ENCODE measurements at places on chromosomes 3 and 15.

- no peak for DNase-seq
Measured at GRCh38 chr3:23795096-23795495, 10.7 kb upstream of the UBE2E1 start.

GRCh38 chr3:46416125-46416810, 9.2 kb downstream of the CCRL2 start:
- no peak for DNase-seq

DNA sequence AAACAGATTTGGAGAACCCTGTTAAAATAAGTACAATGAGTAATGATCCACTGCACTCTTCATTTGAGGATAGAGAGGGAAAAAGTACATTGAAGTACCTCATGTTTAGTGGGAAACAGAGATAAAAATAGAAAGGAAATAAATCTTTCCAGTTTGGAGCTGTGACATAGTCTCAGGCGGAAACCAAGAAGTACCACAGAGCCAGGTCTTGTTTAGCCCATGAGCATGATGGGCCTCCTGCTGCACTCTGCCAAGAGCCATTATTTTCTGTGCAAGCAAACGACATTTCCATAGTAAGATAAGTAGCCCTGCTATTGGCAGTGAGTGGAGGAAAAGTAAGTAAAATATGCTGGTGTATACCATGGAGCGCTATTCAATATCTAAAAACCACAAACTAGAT, 796.1 kb downstream of the TBL1XR1 start:
- DNase-seq: no peak

DNA sequence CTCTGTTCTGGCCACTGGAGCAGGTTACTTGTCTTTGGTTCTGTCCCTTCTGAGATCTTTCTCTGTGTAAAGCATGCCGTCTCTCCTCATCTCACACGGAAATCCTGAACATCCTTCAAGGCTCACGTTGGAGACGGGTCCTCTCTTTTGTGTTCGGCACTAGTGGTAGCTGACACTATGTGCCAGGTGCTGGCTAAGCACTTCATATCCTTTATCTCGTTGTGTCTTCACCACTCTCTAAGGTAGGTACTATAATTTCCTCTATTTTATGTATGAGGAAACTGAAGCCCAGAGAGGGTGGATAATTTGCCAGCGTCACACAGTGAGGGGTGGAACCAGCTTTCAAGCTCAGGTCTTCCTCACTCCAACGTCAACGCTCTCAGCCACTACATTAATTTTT, 1.2 kb downstream of the IFT122 start:
- DNase-seq: no peak

DNA sequence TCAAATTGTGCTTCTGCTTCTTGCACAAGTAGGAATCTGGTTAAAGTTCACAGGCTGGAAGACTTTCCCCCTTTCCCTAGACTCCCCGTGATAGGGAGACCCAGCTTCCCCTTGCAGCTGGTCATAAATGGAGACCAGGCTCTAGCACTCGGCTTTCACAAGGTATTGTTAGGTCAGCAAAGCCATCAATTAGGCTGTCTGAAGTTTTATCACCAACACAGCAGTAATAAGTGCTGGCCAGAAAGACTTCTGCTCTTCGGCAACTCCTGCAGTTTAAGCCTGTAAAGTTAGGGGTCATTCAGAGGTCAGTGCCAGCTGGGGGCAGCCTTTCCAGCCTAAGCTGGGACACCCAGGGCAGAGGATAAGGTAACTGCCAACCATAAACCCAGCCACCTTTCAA, 203.4 kb downstream of the MEIS2 start:
- no peak for DNase-seq

- no peak for DNase-seq
Measured at GRCh38 chr3:182802413-182803390, 9.4 kb downstream of the ATP11B start.

GRCh38 chr15:65379986-65380385, 2.2 kb upstream of the IGDCC3 start:
- no peak for DNase-seq

- DNase-seq: no peak
Measured at GRCh38 chr3:143301031-143301901, 181.7 kb downstream of the CHST2 start.

DNA sequence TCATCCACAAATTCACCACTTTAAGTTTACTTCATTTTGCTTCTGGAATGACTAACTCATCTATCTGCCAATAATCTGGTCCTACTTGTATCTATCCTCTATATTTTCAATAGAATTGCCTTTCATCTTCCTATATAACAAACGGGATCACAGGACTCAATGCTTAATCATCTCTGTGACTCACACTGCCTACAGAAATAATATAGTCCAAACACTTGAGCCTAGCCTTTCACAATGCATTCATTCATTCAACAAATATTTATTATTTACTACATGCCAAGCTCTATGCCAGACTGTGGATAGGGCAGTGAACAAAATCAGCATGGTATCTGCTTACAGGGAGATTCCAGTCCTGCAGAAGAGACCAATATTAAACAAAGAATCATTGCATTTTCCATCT, 16.6 kb upstream of the AGTR1 start:
- no peak for DNase-seq

DNA sequence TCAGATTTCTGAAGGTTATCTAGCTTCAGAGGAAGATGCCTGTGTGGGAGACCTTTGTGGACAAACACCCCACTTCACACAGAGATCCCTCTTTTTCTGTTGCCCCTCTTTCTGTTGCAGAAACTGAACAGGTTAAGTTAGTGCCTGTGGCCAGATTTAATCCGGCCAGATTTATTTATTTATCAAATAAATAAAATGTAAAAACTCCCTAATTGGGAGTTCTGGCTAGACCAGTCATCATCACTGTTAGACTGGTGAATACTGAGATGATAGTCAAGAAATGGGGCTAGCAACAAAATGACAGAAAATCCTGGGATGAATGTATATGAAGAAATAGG, 1.2 kb upstream of the TBC1D5 start:
- no peak for DNase-seq

GRCh38 chr3:126858887-126859286, 124.0 kb upstream of the PLXNA1 start:
- DNase-seq: peak; percentile 83

- DNase-seq: peak; percentile 28
Measured at GRCh38 chr3:126156468-126156867, 23.9 kb downstream of the ALDH1L1 start.

DNA sequence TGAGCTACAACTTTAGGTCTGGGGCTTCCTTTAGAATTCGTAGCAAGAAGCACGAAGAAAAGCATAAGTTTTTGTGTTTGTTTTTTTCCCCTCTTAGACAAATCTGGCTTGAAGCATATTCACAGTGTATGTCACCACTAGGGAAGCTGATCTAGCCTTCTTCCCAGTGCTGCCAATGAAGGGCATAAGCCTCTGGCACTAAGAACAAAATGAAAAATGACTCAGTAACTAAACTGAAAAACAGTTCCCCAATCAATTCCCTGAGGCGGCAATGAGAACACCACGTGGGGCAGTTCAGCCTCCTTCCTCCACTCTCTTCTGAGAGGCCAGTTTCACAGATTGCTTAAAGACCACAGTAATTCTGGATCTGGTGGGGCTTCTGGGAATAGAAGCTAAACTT, 338.1 kb downstream of the GAP43 start:
- no peak for DNase-seq

DNA sequence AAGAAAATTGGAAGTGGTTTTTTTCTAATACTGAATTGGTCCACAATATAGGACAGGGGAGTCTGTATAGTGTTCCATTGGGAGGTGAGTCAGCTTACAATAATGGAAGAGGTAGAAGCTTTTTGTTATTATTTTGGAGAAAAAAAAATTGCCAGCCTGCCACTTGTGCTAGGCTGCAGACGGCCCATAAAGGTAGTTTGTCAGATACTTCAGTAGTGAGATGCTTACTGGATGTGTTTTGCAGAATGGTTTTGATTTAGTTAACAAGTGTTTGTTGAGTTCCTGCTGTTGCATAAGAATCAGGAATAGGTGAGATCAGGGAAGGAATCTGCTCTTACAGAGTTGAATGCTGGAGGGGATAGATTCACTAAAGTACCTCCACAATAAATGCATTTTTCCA, 1.0 kb downstream of the DTWD1 start:
- no peak for DNase-seq

GRCh38 chr15:75835990-75836958, 7.0 kb upstream of the UBE2Q2 start:
- DNase-seq: no peak

- peak; percentile 56 for DNase-seq
Measured at GRCh38 chr15:74983725-74984231, 11.6 kb upstream of the SCAMP5 start.

- DNase-seq: no peak
Measured at GRCh38 chr3:161035711-161036110, 69.4 kb downstream of the B3GALNT1 start.

DNA sequence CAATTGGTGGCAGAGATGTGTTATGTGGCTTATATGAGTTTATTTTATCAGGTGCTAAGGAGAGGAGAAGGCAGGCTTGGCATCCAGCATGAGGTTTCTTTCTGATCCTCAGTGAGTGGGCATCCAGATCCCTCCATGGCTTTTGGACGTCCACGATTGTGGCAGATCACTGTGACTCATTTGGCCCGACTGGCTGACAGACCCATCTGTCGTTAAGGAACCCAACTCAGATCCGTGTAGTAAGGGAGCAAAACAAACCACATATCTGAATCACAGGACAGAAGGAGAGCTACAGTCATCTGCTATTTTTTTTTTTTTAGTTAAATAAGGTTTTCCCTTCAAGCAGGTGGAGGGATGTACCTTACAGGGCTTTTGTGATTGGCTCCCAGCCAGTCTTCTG, 197.0 kb upstream of the KCNH8 start:
- DNase-seq: no peak

GRCh38 chr3:160099834-160100233, 111.2 kb downstream of the IL12A start:
- DNase-seq: no peak

- DNase-seq: no peak
Measured at GRCh38 chr15:77387365-77388105, 32.4 kb downstream of the PEAK1 start.

- DNase-seq: no peak
Measured at GRCh38 chr15:31004220-31004733, 12.8 kb upstream of the MTMR10 start.

GRCh38 chr3:86785386-86785785, 205.6 kb downstream of the VGLL3 start:
- DNase-seq: peak; percentile 27

GRCh38 chr15:51367322-51367976, 26.0 kb downstream of the GLDN start:
- DNase-seq: peak; percentile 74

DNA sequence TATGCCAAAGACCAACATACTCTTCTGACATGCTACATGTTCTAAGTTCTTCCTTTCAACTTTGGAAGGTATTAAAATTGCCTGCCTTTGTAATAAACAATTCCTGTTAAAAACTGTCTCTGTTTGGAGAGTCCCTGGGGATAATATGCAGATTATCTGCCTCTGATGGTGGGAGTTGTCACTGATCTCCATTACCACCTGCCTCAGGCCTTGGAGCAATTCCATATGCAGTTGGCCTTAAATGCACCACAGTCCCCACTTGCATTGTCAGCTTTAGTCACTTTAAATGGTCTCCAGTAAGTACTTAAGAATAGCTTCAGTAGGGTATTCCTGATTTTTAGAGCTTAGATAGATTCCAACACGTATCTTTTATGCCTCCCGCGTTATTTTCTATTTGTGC, 121.1 kb upstream of the GOLIM4 start:
- no peak for DNase-seq

DNA sequence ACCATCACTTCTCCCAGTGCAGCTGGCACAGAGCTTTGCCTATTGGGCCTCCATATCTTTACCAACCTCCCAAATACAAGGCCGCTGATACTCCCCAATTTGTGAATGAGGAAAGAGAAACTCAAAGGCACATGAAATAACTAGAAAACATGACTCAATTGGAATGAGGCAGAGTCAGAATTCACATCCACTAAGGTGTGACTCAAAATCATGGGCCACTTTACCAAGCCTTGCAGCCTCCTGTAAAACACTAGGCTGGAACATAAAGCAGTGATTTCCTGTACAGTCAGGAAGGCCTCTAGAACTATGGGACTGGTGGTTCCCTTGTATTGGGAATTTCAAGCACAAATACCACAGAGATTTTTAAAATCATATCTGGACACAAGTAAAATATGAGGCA, 128.6 kb downstream of the DCLK3 start:
- DNase-seq: no peak

GRCh38 chr3:20185331-20185678, 701 bp downstream of the SGO1 start:
- DNase-seq: no peak

DNA sequence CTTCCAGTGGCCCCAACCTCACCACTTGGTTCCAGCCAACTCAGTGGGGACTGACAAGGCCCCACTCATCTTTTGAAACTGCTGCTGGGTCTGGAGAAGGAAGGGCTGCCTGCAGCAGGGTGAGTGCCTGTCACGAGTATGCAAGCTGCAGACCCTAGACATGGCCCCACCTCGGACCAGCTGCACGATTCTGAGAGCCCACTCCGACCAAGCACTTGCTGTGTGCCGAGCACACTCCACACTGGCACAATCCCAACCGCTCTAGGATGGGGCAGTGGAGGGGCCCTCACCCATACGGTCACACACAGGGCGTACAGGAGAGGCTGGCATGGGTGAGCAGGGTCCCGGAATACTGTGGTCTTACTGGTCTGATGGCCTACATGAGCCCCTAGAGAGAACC, 8.0 kb upstream of the PLXND1 start:
- no peak for DNase-seq

GRCh38 chr3:197713477-197713822, 23.3 kb downstream of the RUBCN start:
- no peak for DNase-seq

DNA sequence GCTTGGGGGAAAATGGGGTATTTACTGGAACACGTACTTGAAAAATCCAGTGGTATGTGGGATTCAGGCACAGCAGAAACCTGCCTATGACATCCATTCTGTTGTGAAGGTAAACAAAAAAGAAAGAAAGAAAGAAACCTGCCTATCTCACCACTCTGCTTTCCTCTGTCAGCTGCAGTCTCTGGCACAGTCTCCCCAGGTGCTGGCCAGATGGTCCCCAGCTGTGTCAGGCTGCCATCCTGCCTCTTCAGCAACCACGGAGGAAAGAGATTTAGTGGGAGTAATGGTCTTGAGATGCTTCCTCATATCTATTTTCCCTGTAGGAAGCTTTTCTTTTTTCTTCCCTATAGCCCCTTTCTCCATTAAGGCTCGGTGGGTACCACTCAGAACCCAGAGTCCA, 2.5 kb upstream of the PXYLP1 start:
- no peak for DNase-seq
